ENCODE measurements at places on chromosomes 3 and 15. TPM values are rescaled to one million over a fixed set of nuclear protein-coding genes. Genes with fewer than 3 reads are reported as not detected.

GRCh38 chr15:74994236-74994635 lies 1.1 kb upstream of the SCAMP5 start:
- peaks cover 14% of the 10 kb centered on the region for H3K4me1 ChIP-seq
- peaks cover 37% of the 10 kb centered on the region for H3K27me3 ChIP-seq
- H3K4me3 ChIP-seq = no peak overlapping the region
- no peak for DNase-seq
- H3K27ac ChIP-seq = no peak overlapping the region
- H3K36me3 ChIP-seq = no peaks in the 10 kb centered on the region

GRCh38 chr3:30751610-30752299 lies 142.7 kb downstream of the GADL1 start:
- H3K27me3 ChIP-seq = no peaks in the 10 kb centered on the region
- H3K4me3 ChIP-seq = no peak overlapping the region
- peak; percentile 70 for DNase-seq
- no peaks in the 10 kb centered on the region for H3K36me3 ChIP-seq
- peaks cover 13% of the 10 kb centered on the region for H3K4me1 ChIP-seq

GRCh38 chr3:107795514-107796094 lies 272.8 kb downstream of the BBX start:
- peaks cover 16% of the 10 kb centered on the region for H3K36me3 ChIP-seq
- no peak overlapping the region for H3K4me3 ChIP-seq
- DNase-seq = no peak
- H3K27me3 ChIP-seq = no peaks in the 10 kb centered on the region

The KBTBD12 gene
- total RNA-seq = not detected

The ALS2CL gene
- total RNA-seq = 1.3 TPM

The PDZRN3 gene
- total RNA-seq = not detected
